ENCODE measurements at places on chromosomes 2 and 18.

DNA sequence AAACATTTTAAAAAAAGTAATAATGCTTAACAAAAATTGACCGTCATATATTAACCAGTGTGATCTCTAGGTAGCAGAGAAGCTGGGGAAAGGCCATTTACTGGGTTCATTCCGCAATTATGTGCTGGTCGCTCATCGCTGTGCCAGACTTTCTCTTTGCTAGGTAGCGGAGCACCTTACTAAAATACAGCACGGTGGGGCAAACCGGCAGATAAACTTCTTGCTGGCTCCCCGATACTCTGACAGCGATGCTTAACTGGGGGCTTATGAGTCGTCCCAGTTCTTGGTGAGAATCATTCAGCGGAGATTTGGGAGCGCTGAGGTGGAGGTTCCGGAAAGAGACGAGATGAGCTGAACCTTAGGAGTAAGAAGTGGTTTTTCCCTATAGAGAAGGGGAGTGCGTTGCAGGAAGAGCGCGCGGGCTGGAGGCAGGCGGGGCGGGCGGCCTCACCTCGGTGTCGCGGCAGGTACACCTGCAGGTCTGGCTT is 605 bp downstream of the C2orf68 start:
- DNase-seq, result no peak

DNA sequence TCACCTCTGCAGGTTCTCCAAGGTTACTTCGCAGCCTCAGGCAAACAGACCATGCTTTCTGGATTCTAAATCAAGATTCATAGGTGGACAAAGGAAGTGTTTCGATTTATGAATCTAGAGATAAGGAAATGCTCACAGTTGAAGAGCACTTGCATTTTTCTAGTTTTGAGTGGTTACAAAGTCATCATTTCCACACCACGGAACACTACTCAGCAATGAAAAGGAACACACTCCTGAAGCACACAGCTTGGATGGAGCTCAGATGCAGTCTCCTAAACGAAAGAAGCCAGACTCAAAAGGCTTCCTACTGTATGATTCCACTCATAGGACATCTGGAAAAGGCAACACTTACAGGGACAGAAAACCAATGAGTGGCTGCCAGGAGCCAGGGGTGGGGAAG is 31.7 kb downstream of the SDC1 start:
- no peak for DNase-seq

GRCh38 chr18:73060666-73061288 is 193.0 kb upstream of the NETO1 start:
- no peak for DNase-seq

DNA sequence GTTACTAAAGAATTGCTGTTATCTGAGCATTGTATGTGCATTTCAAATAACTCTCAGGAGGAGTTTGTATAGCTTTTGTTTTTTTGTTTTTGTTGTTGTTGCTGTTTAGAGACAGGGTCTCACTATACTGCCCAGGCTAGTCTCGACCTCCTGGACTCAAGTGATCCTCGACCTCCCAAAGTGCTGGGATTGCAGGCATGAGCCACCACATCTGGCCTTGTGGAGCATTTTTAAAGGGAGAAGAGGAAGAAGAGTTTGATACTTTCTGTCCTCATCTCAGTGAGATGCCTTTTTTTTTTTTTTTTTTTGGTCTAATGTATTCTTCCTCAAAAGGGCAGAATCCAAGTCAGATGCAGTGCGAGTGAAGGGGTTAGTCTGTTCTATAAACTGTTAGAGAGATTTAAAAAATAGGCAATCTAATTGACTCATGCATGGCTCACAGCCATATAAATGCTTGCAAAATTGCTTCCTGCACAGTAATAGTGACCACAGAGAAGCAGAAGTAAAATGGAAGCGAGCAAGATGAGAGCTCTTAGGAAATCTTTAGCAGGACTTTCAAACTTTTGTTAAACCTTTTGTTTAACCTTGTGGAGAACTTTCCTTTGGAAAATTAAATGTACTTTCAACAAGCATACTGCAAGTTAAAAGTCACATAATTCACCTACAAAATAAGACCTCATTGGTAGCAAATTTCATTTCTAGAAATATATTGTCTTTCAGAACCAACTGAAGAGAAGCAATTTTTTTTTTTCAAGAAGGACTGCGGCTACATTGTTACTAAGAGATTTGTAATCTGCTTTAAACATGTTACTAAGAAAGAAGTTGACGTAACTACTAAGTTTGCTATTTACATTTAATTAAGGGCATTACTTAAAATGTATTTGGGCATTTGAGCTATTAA is 52.3 kb upstream of the ROCK1 start:
- DNase-seq, result no peak

- no peak for DNase-seq
Observed at GRCh38 chr18:38933322-38933721, 1367.7 kb upstream of the CELF4 start.

GRCh38 chr2:108169982-108170625 is 69.7 kb upstream of the SULT1C3 start:
- no peak for DNase-seq
